Suppressor macrophage treated with lipopolysaccharide for 1 hour (primary cell): ENCODE measurements at places on chromosomes 5 and 9.

GRCh38 chr5:73856997-73857396, 231.0 kb downstream of the ARHGEF28 start:
- peak; percentile 18 for DNase-seq

DNA sequence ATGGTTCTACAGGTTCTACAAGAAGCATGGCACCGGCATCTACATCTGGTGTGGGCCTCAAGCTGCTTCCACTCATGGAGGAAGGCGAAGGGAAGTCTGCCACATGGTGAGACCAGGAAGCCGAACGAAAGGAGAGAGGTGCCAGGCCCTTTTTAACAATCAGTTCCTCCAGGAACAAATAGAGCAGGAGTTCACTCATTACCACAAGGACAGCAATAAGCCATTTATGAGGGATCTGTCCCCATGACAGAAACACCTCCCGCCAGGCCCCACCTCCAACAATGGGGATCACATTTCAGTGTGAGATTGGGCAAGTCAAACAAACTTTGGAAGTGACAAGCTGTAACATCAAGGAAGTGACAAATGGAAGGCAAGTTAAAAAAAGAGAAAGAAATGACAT, 95.5 kb upstream of the PTPN3 start:
- no peak for DNase-seq

- peak; percentile 80 for DNase-seq
Measured at GRCh38 chr5:143434261-143435209, 31.0 kb upstream of the NR3C1 start.

- DNase-seq, result no peak
Measured at GRCh38 chr5:147344861-147345260, 110.0 kb downstream of the STK32A start.

- DNase-seq, result no peak
Measured at GRCh38 chr5:177432839-177433657, 6.6 kb downstream of the GRK6 start.

DNA sequence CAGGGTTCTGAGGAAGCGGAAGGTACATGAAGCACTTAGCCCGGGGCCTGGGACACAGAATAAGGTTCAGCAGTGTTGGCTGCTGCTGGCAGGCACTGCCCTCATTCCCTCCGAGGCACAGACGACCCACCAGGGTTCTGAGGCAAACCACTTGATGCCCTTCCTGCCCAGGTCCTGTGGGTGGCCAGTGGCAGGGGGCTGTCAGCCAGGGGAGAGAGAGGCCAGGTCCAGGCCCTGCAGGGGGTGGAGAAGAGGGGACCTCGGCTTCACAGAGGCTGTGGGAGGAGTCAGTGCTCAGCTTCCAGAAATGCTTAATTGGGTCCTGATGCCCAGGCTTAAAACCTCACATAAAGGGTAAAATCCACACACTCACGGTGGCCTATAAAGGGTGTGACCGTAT, 4.4 kb upstream of the ZDHHC12 start:
- DNase-seq, result no peak

- no peak for DNase-seq
Measured at GRCh38 chr5:25619273-25619672, 974.5 kb upstream of the CDH10 start.

DNA sequence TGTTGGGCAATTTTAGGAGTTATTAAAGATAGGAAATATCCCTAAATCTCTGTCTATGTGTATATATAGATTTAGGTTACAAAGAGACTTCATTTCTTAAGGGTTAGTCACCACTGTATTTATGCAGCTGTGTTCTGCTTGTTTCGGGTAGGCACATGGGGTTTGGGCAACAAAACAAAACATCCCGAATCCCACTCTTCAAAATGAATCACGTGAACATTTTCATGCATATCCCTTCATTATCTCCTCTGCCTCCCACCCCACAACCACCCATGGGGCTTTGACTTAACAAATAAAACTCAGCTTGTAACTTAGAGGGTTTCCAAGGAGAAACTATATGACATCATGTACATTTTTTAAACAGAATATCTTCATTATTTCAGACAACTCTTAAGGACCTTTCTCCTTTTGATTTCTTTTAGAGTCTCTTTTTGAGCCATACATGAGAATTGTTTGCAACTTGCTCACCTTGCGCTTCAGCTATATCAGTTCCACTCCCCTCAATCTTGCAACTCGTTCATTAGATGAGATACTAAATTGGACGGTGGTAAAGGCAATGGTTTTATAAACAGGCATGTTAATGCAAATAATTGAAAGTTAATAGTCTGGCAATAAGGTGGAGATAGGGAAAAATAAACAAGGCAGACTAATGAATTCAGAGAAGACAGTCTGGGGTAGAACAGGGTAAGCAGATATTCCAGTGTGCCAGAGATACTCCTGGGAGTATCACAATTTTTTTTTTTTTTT, 136.7 kb downstream of the CD180 start:
- no peak for DNase-seq

- DNase-seq, result no peak
Measured at GRCh38 chr9:135267191-135267809, 179.8 kb downstream of the OLFM1 start.

- DNase-seq, result no peak
Measured at GRCh38 chr5:112998296-112998695, 21.7 kb downstream of the DCP2 start.

DNA sequence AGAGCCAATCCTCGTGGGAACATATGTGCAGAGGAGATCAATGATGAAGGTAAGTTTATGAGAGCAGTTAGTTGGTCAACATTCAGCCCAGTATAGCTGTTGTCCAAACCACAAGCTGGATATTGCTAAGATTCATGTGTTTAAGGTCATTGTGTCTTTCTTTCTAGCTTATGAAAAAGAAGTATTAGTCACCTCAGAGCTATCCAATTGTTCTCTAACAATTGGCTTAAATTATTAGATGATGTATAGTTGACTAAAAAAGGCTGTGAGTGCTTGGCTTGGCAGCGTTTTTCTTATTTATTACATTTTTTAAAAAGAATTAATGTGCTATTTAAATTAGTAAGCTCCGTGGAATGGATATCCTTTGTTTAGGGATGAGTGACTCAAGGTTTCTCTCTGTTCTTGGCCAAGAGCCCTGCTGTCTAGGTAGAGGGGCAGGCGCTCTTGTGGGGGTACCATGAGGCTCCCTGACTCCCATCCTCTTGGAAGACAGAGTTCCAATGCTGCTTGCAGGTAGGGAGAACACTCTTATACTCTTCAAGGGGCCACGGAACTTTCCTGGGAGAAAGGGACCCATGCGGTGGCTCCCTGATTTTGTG, 487.4 kb downstream of the IRX1 start:
- DNase-seq, result no peak

DNA sequence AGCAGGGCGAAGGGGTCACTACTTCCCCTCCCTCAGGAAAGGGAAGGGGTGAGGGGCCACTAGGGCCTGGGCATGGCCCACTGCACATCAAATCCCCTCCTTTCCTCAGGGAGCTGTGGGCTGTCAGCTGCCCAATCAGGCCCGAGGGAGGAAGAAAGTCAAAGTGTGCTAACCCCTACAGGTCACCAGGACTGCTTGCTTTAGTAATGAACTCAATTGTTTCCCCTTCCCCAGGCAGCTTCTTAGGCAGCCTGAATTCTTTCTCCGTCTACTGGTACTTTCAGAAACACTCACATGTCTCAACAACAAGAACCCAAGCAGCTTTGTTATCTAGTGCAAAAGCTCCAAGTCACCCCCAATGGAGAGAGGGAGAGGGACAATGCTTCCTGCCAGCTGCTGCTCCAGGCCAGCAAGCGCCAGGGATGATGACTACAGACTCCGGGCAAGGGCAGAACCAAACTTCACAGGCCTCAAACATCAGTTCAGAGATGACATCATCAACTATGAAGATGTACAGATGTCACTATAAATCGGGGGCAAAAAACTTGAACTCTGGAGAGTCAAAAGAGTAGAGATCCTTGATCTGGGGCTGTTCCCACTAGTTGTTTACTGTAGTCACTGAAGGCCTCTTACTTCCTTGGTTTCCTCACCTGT, 100.7 kb downstream of the SLIT3 start:
- no peak for DNase-seq

GRCh38 chr9:112665347-112665746, 52.6 kb downstream of the INIP start:
- DNase-seq, result peak; percentile 38

- no peak for DNase-seq
Measured at GRCh38 chr5:175749591-175749990, 91.7 kb downstream of the HRH2 start.

GRCh38 chr9:76828447-76828846, 64.2 kb downstream of the PCA3 start:
- no peak for DNase-seq

DNA sequence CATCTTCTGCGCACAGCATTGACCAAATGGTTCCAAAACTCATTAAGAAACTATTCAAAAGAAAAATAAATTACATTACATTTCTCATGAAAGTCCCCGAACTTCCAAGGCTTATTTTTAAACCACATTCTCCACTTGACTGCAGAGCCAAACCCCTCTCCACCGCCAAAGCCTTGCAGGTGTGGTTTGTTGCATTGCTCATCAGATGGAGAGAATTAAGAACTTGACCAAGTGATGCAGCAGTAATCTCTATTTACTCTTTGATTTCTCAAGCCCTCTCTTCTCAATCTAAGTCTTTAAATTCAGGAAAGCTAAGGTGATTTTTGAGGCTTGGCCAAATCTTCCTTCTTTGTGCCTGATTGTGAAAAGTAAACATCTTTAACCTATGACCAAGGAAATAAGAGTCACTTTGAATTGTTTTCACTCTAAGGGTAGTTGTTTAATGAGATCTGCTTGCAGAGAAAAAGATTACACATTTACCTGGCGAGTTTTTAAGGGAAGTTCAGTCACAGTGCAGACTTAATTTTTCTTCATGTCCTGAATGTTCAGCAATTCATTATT, 290.5 kb upstream of the ITGA1 start:
- DNase-seq, result no peak

- DNase-seq, result no peak
Measured at GRCh38 chr9:98481676-98482075, 226.2 kb upstream of the TBC1D2 start.

DNA sequence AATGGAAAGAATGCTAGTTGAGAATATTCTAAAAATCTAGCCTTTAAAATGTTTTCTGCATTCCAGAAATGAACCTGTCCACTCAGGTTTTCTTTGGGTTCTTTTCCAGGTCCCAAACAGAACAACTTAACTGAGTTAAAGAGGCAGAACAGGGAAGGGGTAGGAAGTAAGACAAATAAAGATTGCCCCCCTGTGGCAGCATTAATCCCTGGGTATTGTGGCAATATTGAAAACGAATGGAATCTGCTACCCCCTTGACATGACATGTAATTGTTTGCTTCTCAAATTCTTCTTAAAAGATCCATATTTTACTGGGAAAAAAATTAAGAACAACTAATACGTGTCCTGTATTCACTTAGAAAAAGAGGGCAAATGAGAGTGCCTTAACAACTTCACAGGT, 9.3 kb upstream of the RBM22 start:
- peak; percentile 13 for DNase-seq

DNA sequence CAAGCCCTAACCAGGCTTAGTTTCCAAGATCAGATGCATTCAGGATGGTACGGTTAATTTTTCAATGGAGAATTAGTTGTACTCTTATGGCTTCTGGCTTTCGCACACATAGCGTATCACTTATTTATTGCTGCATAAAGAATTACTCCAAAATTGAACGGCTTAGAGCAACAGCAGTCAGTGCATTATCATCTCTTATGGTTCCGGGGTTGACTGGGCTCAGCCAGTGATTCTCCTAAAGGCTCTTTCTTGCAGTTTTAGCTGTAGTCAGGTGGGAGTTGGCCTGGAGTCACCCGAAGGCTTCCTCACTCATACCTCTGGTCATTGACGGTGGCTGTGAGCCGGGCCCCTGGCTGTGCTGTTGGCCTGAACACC, 595 bp upstream of the GRHPR start:
- peak; percentile 22 for DNase-seq

DNA sequence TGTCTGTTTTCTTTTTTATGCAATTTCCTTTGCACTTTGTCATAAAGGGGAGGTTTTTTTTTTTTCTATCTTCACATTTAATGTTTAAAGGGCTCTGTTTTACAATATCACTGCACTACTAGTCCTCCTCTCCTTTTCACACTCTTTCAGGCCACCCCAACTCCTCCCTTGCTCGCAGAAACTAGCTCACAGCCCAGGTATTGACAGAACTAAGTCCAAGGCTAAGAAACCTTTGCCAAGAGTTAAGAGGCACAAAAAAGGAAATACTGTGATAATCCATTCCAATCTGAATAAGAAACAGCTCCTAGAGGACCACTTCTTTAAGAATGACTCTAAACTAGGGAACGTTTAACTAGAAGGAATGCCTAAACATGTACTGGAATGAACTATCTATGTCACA, 1.1 kb upstream of the FGF10 start:
- no peak for DNase-seq

- no peak for DNase-seq
Measured at GRCh38 chr5:94499806-94500205, 118.6 kb downstream of the KIAA0825 start.

DNA sequence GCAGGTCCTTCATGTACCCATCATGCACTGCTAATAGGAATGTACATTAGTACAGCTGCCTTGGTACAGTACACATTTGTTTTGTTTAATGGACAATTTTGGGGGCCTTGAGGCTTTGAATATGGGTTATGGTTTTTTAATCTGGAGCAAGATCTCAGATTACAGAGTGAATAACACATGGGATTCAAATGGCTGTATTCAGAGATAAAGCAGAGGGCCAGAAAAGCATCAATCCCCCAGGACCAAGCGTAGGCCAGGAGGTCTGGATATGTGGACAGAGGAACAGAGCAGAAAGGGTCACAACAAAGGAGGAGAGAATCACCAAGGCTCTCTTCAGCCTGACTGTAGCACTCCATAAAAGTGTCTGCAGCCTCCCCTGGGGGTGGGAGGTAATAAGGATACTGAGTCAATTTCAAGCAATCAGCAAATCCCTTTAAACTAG, 47.7 kb upstream of the STK32A start:
- DNase-seq, result no peak

DNA sequence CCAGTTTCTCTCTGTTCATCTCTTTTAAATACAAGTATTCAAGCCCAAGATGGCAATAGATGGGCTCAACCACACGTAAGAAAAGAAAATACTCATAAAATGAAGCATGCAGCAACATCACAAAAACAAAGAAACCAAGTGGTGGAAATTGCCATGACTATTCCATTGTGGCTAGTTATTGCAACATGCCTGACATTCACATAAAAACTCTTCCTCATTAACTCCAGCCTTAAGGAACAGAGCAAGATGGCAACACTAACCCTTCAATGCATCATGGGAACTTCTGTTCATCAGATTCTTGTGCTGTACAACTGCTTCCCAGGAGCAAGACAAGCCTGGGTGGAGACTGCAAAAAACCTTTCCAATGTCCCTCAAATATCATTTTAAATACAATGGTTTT, 1.4 kb upstream of the GLIS3 start:
- DNase-seq, result peak; percentile 71
